ENCODE measurements at places on chromosomes 2 and 18. TPM values are rescaled to one million over a fixed set of nuclear protein-coding genes. Genes with fewer than 3 reads are reported as not detected.

DNA sequence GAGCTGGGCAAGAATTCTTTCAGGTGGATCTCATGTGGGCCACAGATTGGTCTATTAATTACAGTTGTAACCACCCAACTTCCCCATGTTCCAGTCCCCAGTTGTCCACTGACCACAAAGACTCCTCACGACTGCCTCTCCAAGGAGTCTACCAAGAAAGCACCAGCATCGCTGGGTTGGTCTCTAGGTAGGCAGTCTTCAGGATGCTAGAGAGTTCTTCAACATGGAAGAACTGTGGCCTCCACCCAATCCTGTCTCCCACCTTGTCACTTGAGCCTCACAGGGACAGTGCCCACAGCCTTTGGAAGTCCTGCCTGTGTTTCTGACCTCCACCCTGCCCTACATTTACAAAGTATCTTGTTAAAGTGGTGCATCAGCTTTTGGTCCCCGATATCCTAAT, 184.7 kb upstream of the FN1 start:
- DNase-seq = no peak

DNA sequence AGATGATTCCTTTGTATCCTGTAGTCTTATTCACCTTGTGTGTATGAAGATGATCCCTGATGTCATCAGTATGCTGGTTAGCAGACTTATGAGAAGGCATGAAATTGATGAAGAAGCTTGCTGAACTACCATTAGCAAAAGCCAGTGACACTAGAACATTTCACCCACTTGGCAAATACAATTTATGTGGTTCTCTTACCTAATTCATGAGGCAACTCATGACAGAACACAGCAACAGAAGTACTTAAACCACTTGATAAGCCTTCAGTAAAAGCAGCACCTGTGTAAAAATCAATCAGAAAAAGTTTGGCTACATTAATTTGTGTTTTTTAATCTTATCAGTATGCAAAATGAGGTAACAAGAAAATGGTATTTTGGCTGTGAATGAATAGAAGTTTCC, 16.8 kb downstream of the SLC39A6 start:
- DNase-seq = no peak

DNA sequence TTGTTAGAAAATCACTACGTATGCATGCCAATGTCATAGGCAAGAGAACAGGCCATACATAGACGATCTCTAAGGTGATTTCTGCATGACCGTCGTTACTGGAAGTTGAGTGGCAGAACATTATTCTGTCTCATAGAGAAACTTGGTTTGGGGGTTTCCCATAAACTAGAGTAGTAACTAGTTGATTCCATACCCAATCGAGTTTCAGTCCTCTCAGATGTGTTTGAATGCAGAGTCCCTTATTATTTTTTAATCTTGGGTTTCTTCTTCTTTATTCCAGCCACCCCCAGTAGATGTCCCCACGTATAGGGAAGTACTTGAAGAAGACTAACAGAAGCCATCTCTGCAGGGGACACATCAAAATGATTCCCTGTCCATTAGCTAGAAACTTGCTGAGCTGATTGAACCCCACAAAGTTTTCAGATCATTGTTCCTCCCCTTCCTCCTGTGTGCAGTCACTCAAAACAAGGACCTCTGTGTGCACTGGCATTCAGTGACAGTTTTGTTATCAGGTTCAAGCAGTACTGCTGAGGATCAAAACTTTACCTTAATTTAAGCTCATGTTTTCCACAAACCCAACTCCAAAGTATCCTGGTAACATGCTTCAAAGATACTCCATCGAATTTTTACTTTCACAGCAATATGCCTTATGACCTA, 68.4 kb upstream of the CDCA7 start:
- DNase-seq = no peak

GRCh38 chr2:207315131-207315530, 149.4 kb upstream of the KLF7 start:
- DNase-seq = no peak

DNA sequence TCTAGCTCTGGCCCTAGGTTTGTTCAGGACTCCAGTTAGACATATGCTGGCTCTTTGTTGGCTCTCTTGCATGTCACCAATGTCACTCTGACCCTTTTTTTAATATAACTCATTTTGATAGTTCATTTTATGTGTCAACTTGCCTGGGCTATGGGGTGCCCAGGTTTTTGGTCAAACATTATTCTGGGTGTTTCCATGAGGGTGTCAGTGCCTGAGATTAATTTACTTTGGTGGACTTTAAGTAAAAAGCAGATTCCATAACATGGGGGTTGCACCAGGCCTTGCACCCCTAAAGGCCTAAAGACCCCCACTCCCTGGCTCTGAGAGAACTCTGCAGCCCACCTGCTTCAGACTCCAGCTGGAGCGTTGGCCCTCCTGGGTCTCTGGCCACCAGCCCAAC, 48.1 kb upstream of the SNTG2 start:
- DNase-seq = no peak

GRCh38 chr2:142052220-142052863, 78.5 kb downstream of the LRP1B start:
- DNase-seq = no peak

DNA sequence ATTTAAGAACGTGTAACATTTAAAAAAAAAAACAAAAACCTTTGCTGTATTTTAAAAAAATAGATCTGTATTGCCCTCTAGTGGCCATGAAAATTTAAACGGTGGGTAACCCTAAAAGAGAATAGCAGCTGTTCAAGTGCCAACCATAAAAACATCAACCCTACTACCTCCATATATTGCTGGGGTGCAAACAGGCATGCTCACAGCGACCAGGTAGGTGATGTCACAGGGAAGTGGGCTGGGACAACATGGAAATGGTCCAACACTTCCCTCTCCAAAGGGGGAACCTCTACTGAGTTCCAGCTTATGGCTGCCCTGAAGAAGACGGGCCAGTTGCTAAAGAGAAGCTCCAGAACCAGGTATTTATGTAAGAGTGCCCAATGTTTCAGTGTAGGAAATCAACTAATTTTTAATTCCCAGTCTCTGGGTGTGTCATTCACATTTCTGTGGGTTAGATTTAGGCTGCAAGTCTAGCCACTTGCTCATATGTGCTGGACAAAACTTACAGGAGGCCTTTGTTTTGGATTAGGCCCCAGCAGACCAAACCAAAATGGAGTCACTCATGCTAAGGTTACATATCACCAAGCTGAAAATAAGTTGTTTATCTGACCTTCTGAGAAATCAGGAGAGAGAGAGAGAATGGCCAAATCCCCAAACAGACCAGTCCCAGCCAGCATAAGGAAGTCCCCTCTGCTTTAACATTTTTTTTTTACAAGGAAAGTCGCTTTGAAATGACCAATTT, 54.5 kb downstream of the SKA1 start:
- no peak for DNase-seq

GRCh38 chr2:72026819-72027425, 120.7 kb downstream of the CYP26B1 start:
- no peak for DNase-seq

GRCh38 chr2:238061315-238062202, 758 bp downstream of the SCLY start:
- no peak for DNase-seq

DNA sequence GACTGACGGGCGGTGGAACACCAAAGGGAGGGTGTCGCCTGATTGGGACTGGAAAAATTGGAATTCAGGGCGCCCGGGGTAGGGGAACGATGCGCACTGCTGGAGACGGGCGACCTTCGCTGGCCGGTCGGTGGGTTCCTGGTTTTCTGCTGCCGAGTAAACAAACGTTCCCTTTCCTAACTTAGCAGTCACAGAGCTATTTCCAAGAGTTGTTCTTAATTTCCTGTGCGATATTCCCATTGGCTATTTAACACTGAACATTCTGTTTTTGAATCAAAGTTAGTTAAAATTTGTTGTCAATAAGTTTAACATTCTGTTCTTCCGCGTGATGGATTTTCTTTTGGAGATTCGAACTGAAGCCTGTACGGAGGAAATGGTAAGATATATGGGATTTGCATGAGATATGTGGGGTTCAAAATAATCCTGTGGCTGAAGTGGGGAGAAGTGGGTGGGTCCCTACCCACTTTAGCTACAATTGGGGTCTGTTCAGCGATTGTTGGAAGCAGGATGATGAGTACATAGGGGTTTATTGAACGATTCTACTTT, 862 bp downstream of the C18orf54 start:
- no peak for DNase-seq

DNA sequence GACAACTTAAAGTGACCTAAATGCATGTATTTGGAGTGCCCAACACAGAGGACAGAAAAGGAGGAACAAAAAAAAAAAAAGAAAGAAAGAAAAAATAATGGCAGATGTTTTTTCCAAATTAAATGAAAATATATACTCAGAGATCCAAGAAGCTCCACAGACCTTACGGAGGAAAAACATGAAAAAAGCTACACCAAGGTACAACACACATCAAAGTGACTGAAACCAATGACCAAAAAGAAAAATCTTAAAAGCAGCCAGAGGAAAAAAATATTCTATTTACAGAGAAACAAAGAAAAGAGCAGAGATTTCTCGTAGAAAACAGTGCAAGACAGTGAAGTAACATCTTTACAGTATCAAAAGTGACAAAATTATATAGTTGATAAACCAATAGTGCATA, 5.1 kb downstream of the FANCL start:
- no peak for DNase-seq

DNA sequence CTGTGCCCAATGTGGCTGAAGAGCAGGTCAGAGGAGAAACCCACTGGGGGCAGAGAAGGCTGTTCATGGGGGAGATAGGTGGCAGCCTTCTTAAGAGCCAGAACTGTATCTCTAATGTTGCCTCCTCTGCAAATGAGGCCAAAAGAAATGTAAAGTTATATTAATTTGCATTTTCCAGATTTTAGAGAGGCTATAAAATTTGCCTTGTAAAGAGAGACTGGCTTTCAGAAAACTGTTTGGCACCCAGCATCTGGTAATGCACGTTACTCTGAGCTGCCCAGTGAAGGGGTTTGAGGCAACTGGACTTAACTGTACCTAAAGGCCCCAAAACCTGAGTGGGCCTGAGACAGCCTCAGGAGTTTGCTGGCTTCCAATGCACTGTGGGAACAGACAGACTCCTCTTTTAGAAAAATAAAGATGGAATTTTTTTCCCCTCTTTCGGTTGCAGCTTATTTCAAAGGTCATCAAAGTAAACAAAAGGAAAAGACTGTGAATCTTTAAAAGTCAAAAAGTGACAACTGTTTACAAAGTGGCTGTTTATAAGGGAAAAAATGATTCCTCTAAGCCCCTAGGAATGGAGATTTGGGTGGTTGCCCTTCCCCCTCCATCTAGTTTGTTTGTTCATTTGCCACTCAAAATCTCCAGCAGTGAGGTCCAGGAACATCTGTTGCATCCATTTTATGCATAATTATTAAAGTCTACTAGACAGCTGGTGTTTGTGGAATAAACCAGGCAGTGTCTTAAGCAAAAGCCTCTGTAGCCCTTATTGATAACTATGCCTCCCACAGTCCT, 132.2 kb upstream of the ZFP36L2 start:
- no peak for DNase-seq

DNA sequence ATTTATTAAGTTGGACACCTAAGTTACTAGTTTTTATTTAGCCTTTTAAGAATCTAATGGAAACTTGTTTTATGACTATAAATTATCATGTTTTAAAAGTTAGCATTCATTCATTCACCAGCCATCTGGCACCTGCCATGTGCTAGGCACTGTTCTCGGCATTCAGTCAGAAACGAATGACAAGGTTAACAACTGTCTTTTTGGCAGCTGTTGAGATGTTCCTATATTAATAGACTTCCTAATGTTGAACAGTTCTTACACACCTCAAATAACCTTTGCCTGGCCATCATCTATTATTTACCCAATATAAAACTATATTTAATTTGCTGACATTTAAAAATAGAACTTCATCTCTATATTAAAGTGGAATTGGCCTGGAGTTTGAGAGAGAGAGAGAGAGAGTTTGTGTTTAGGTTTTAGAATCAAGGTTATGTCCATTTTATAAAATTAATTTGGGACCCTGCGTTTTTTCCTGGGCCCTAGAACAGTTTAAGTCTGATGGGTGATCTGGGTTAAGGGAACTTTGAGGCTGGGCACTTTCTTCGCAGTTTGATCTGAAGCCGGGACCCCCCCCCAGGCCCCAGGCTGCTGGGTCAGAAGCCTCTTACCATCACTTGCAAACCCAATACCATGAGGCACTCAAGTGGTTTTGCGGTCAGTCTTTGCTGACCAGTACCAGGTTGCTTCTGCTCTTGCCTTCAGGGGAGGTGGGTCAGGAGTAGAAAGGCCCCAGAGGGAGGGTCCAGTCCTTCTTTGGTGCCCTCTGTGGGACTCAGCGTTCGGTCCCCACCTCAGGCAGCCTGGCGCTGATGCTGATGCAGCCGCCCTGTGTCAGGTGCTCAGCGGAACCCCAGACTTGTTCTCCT, 48.3 kb upstream of the ASB1 start:
- no peak for DNase-seq

DNA sequence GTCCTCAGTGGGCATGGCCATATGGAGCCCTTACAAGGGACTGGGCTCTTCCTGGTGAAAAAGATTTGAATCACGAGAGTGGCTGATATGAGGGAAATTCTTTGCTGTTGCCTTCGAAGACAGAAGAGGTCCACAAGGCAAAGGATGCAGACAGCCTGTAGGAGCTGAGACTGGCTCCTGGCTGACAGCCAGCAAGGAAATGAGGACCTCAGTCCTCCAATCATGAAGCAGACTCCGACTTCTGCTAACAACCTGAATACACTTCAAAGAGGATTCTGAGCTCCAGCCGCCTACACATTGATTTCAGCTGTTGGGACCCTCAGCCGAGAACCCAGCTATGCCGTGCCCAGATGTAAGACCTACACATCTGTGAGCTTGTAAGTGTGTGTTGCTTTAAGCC, 3.0 kb upstream of the ST8SIA5 start:
- no peak for DNase-seq

DNA sequence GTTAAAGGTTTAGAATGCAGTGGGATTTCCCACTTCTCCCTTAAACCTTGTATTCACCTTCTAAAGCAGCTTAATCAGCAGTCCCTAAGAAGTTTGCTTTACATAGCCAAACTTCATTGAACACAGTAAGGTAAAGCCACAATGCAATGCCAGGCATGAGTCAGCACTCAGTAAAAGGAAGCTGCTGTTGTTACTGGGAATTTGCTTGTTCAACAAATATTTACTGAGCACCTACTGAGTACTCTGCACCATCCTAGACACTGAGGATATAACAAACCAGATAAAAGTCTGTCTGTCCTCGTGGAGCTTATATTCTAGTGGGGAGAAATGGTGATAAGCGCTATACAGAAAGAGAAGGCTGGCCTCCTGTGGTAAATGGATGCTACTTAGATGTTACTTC, 162.7 kb downstream of the PKP4 start:
- DNase-seq = no peak

DNA sequence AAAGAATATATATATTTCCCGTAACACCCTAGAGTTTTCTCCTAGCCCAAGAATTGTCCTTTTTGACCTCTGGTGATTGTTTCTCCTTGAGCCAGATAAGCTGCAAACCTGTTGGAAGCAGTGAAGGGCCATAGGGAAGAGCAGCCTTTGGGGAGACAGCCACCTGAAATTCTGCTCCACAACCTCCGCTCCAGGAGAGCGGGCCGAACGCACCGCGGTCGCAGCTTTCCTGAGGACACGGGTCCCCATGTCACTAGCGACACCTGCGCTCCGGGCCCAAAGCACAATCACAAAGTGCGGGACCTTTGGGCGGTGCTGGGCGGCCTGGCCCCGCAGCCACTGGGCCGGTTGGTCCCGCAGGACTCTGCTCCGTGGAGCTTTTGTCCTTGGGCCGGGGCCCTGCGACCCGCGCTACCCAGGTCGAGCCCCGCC, 557 bp upstream of the DSG2 start:
- no peak for DNase-seq

The CNDP1 gene
- 5.4 TPM for polyA plus RNA-seq

The NT5DC4 gene
- not detected for polyA plus RNA-seq

The RNASEH1 gene
- 11.0 TPM for polyA plus RNA-seq

The LRRC30 gene
- polyA plus RNA-seq = not detected

The FOXI3 gene
- not detected for polyA plus RNA-seq

The ALPP gene
- not detected for polyA plus RNA-seq

Measured in aorta (tissue), 5 donors.